SHP77 (cell line): ENCODE measurements at places on chromosomes 6 and 20.

DNA sequence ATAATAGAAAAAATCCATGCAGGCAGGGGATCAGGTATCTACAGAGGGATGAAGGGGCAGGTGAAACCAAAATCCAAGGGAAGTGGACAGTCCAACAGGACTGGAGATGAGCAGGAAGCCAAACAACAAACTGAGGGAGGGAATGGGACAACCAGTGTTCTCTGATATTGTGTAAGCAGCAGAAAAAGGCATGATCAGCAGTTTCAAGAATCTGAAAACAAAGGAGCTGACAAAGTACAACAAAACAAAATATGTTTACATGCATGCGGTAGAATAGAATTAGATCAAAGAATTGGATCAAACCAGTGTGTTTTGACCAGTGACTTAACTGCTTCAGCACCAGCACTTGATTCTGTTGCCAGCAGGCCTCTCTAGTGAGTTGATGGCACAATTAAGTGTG, 729.7 kb downstream of the RFPL4B start:
- DNase-seq: no peak

DNA sequence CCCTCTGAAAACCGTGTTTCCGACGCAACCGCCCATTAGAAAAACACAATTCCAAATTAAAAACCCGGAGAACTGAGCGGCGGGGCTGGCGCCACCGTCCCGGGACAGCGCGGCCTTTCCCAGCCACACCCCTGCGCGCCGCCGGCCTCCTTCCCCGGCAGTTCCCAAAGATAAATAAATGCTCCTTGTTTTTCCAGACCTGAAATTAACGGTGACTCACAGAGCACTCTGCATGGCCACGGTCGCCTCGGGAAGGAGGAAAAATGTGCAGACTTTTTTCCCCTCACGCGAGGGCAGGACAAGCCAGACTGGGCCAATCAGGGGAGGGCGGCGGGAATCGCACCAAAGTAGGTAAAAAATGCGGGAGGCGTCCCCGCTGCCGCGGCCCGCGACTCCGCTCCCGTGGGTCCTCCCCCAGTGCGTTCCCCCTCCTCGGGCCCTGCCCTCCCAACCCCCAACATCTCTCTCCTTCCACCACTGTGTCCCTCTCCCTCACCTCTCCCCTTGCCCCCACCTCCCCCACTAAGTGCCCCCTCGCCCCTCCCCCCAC, 828 bp upstream of the DSTN start:
- DNase-seq: peak; percentile 69

GRCh38 chr6:105988321-105988720, 97.8 kb upstream of the PRDM1 start:
- no peak for DNase-seq

GRCh38 chr6:169933251-169933821, 181.9 kb downstream of the ERMARD start:
- peak; percentile 70 for DNase-seq

GRCh38 chr6:39224011-39224410, 5.3 kb downstream of the KCNK5 start:
- DNase-seq: no peak
